ENCODE measurements at places on chromosomes 5 and 9.

GRCh38 chr5:72955143-72955767 lies 586 bp upstream of the FCHO2 start:
- DNase-seq: no peak

- no peak for DNase-seq
These were observed 21.5 kb upstream of the ARHGAP26 start for GRCh38 chr5:142748568-142749249.

DNA sequence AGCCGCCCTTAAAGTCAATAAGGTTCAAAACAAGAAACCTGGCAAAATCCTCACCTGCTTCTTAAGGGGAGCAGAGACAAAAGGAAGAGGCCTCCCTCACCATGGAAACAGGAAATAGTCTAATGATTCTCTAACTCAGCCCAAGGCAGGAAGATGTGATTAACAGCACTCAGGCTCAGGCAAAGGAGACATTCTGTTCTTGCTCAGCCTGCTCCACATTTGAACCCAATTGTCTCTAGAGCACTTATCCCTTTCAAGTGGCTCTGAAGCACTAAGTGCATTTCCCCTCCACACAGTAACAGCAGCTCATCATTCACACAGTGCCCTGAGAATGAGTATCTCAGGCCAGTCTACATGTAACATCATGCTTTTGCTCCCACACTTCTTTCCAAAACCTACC lies 72.3 kb downstream of the NIPSNAP3B start:
- peak; percentile 24 for DNase-seq

- no peak for DNase-seq
These were observed 22.3 kb upstream of the ZNF474 start for GRCh38 chr5:122107016-122107415.

DNA sequence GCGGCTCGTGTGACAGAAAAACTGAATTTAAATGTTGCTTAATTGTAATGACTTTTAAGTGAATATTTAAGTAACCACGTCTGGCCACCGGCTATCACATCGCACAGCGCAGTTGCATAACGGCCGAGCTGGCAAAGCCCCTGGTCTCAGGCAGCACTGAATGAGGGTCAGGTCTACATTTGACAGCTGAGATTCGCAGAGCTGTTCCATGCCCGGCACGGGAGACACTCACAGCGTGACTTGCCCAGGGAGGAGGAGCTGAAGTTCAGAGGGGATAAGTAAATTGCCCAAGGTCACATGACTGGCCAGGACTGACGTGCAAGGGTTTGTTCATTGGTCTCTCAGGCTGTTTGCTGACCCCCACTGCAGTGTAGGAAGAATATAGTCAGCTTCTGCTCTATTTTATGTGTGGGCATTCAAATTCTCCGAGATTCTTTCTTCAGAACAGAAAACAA lies 17.4 kb upstream of the COL5A1 start:
- no peak for DNase-seq

DNA sequence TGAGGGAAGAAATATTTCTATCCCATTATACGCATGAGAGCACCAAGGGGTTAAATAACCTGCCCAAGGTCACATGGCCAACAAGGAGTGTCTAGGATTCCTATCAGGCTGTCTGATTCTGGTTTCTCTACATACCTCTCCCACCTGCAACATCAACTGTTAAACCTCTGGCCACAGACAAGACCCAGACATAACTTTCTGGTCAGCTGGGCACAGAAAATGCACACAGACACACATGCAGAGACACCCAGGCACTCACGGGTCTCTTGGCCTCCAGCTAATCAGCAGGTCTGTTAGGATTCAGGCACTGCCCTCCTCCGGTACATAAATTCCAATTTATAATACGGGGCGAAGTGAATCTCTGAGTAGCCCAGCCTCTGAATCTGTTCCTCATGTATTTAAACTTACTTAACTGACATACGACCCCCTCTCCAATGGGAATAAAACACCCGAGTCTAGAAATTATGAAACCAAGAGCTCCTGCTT lies 1.5 kb downstream of the SEPTIN8 start:
- no peak for DNase-seq

GRCh38 chr5:168286386-168286785 lies 5.1 kb upstream of the WWC1 start:
- DNase-seq: no peak

- DNase-seq: no peak
These were observed 55.6 kb upstream of the KCNIP1 start for GRCh38 chr5:170448221-170448620.

- DNase-seq: no peak
These were observed 197.0 kb downstream of the SYK start for GRCh38 chr9:90998573-90998972.

GRCh38 chr5:115758356-115758755 lies 58.1 kb downstream of the CDO1 start:
- no peak for DNase-seq

- no peak for DNase-seq
These were observed 8.5 kb downstream of the FBP1 start for GRCh38 chr9:94630833-94631232.

DNA sequence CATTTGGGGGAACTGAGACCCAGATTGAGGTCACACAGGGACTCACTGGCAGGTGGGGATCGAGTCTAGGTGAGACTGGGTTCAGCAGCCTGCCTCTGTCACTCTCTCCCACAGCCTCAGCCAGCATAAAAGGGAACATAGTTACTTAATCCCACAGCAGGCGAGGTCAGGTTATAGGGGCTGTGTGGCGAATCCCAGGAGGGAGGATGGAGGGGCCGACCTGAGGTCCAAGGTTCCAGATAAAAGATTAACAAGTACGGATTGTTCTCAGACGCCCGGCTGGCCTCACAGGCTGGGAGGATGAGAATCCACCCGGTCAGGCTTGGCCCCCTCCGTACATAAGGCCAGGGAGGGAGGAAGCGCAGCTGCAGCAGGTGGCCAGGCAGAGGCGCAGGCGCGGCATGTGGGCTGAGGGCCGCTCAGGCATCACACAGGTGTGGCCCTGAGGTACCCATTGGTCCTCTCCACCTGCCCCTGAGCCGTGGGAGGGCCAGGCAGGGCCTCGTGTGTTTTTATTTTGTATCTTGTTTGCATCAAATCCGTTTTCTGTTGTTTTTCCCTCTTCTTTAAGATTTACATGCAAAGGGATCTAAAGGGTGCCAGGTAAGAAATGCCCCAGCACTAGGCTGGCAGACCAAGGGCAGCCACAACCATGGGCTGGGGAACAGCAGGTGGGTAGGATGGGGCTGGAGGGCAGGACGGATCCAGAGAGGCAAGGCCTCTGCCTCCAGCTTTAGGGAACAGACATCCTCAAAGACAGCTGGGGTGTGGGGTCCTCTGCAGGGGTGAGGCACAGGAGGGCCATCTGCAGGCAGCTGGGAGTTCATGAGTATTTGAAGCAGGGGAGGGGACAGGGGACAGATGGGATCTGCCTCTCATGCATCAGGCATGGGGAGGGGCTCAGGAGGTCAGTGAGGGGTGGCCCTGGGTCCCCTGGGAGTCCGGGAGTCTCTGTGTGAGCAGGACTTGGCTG lies 3.6 kb downstream of the SUSD3 start:
- DNase-seq: no peak

- no peak for DNase-seq
These were observed 77.5 kb upstream of the C6 start for GRCh38 chr5:41290810-41291209.

DNA sequence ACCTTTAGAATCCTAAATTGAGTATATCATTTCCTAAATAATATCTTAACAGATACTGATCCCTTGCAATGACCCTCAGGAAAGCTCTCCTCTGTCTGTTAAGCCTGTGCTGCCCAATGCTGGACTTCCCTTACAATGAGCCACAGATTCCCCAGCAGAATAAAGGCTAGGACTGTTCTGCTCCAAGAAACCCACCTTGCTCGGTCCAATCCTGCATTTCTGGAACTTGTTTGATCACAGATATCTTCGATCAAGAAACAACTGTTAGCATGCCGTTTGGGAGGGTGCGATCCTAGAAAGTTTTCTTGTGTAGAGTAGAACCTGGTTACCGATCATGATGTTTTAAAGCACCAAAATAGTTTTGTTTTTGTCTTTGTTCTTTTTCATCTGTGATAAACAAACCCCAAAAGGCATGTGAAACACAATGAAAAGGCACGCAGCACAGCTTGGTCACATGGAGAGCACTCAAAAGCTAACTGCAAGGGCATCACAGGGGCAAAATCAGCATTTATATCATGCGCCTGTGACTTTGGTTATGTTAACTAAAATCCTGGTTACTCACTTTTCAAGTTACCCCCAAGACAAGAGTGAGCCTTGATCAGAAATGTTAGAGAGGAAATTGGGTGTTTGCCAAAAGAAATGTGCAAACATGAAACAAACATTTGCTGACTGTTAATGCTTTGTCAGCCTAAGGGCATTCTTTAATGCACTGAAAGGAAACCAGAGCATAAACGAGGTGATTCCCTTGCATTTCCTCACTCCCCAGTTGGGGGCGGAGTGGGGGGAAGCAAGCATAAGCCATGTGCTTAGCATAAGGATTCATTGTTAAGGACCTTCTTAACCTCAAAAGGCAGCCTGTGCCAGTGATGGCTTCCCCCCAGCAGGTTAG lies 61.9 kb upstream of the ADAMTS16 start:
- DNase-seq: no peak

DNA sequence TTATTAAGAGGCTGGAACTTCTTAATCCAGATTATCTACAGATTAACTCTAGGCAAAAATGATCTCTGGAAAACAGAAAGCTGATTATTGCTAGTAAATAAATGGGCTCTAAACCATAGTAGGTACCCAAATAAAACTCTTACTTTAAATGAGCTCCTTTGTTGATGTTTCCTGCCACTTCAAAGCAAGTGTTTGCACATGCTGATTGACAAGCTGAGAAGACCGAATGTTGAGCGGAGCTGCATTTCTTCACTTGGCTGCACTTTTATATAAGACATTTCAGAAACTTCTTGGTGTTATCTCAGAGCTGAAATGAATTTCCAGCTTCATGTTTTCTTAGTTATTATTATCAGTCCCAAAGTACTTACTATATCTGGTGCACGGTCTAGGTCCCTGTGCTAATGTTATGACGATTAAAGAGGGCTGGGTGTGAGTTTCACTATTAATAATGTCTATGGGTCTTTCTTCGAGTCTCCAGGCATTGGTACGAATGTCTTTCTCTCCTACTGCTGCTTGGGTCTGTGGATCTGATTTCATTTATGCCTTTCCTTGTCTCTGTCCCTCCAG lies 58.6 kb upstream of the CTXN3 start:
- DNase-seq: no peak

DNA sequence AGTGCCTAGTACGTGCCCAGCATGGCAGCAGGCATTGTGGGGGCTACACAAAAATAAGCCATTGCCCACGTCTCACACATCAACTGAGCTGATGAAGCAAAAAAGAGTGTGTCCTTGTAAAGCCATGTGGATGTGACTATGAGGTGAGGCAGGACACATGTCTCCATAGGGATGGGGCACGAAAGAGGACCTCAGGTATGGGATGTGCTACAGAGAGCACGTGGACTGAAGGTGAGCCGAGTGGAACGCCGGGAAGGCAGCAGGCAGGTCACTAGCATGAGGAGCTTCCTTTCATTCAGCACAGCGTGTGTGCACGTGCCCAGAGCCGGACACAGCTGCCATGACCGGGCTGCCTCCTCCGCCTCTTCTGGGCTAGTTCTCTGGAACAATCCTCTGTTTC lies 429.8 kb downstream of the SPOCK1 start:
- DNase-seq: no peak

GRCh38 chr5:34526682-34527305 lies 129.3 kb upstream of the RAI14 start:
- DNase-seq: no peak

- no peak for DNase-seq
These were observed 63.3 kb downstream of the CWC27 start for GRCh38 chr5:64831996-64832395.

- no peak for DNase-seq
These were observed 75.5 kb downstream of the EPB41L4B start for GRCh38 chr9:109245310-109245897.

DNA sequence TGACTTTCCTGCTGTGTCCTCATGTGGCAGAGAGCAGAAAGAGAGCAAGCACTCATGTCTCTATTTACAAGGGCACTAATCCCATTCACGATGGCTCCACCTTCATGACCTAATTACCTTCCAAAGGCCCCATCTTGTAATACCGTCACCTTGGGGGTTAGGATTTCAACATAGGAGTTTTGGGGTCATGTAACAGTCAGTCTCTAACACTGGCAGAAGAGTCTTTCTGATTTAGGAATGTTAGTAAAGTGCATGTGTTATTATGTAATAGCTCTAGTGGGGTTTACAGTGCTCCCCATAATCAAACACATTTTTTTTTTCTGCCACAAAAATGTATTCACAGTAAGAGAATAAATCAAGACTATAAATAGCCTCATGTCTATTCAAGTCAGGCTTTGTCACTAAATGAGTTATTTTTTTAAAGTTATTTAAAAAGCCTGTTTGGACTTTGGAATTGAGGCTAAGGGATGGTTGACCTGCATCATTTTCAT lies 19.1 kb downstream of the GALNT10 start:
- no peak for DNase-seq

GRCh38 chr9:33287087-33287490 lies 3.2 kb upstream of the NFX1 start:
- DNase-seq: no peak

GRCh38 chr5:134113902-134114875 lies at the start of gene TCF7:
Gene TCF7 (plus strand): TSS chr5:134114681. CDS start chr5:134114907, 226 bp downstream.
- peak; percentile 26 for DNase-seq

GRCh38 chr5:673831-674629 lies 19.1 kb downstream of the TPPP start:
- DNase-seq: no peak

GRCh38 chr5:159100782-159101646 lies 1.3 kb upstream of the EBF1 start:
- DNase-seq: no peak

- DNase-seq: no peak
These were observed 61.9 kb downstream of the GLIS3 start for GRCh38 chr9:4237748-4238511.

DNA sequence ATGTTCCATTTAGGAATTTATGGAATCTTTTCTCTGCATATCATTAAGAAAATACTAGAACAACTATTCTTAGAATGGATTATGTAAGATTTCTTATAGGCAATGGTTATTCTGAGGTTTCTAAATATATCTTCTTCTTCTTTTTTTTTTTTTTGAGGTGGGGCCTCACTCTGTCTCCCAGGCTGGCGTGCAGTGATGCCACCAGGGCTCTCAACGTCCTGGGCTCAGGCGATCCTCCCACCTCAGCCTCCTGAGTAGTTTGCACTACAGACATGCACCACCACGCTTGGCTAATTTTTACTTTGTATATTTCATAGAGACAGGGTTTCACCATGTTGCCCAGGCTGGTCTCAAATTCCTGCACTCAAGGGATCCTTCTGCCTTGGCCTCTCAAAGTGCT lies 137.2 kb downstream of the SREK1 start:
- no peak for DNase-seq

GRCh38 chr9:109372246-109372645 lies 51.4 kb upstream of the EPB41L4B start:
- no peak for DNase-seq

- DNase-seq: no peak
These were observed 2.4 kb upstream of the ZSWIM6 start for GRCh38 chr5:61329550-61330128.

- no peak for DNase-seq
These were observed 9.6 kb downstream of the EPB41L4B start for GRCh38 chr9:109311286-109311685.

GRCh38 chr5:134561871-134562296 lies 36.4 kb downstream of the JADE2 start:
- no peak for DNase-seq
